ENCODE measurements at places on chromosomes 1 and 21.

GRCh38 chr1:184078564-184079249 is 27.2 kb downstream of the TSEN15 start:
- DNase-seq: no peak

DNA sequence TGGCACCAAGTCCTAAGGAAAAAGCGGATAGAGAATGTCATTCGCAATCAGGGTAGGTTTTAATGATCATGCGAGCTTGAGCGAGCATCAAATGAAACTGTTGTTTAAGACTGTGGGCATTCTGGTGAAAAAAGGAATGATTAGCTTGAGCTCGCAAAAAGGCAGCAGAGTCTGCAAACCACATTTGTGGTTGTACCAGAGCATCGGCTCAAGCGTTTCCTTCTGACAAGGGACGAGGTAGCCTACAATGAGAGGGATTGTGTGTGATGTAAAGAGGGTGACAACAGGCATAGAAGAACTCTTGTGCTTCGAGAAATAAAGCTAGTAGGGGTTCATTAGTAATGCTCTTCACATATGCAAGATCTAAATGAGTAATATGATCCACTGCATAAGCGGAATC is 11.1 kb upstream of the CD48 start:
- DNase-seq: no peak

DNA sequence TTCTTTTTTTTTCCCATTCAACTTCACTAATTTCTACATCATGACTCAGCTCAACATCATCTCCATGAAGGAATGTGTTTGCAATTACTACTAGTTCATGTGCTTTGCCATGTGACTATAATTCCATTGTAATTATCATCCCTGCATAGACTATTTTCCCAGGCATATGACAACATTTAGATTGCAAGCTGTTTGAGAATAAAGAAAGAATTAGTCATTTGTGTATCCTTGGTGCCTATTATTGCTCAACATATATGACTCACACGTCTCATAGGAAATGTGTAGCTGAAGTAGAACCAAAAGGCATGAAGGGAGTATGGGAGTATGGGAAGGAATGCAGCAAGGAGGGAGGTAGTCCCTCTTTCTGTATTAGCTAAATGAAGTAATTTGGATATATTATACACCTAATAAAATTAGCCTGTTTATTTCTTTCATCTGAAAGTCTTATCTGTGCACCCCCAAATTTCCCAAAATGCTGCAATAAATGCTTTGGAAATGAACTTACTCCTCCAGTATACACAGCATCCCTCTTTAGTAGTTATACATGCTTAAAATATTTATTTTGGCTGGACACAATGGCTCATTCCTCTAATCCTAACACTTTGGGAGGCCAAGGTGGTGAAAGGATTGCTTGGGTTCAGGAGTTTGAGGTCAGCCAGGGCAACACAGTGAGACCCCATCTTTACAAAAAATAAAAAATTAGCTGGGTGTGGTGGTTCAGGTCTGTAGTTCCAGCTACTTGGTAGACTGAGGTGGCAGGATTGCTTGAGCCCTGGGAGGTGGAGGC is 316.9 kb upstream of the ADGRL4 start:
- DNase-seq: no peak

DNA sequence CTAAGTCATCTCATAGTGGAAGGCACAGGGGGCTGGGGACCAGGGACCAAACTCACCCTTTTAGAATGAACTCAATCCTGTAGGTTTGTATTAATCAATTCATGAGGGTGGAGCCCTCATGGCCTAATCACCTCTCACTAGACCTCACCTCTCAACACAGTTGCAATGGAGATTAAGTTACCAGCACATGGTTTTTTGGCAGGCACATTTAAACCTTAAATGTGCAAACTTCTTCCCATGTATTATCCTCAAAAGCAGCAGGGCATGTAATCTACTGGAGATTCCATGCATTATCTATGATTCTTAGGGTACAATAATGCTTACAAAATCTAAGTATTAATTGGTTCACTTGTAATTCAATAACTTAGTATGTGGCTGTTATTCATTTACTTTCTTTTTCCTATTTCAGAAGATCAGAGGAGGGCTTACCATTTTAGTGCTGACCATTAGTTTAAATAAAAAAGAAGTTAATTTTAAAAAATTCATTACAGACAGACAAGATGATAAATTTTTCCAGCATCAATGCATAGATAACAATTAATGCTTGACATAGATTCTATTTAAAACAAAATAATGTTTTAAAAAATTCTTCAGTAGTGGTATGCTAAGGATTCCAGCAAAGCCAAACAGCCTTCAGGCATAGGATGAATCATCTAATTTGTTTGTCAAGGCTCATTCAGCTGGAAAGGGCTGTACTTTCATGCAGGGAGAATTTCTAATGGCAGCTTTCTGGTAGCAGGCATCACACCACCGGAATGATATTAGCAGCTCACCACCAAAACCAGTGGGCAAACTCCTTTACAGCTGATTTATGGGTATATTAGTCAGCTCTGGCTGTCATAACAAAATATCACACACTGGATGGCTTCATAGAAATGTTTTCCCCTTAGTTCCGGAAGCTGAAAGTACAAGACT is 124.6 kb upstream of the ZNF648 start:
- DNase-seq: no peak

GRCh38 chr1:211287218-211287617 is 28.1 kb downstream of the RCOR3 start:
- DNase-seq: no peak

DNA sequence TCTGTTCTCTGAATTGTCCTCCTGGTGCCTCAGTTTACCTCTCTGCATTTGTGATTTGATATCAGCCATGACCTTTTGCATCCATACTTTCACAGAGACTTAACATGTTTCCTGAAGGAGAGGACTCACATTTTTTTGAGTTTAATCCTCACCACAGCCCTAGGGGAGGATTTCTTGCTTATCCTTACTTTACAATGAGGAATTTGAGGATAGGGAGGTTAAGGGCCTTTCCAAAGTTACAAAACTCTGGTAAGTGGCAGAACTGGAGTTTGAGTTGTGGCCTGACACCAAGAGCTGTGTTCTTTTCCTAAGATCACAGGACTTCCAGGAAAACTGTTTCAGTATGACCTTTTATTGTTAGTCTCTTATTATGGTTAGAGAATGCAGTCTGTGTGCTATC is 34.2 kb downstream of the TNFRSF8 start:
- DNase-seq: no peak

- no peak for DNase-seq
Measured at GRCh38 chr1:38941527-38942019, at the start of gene RHBDL2. Gene RHBDL2 (minus strand): TSS chr1:38941830. CDS start chr1:38919212, 22,618 bp downstream.

DNA sequence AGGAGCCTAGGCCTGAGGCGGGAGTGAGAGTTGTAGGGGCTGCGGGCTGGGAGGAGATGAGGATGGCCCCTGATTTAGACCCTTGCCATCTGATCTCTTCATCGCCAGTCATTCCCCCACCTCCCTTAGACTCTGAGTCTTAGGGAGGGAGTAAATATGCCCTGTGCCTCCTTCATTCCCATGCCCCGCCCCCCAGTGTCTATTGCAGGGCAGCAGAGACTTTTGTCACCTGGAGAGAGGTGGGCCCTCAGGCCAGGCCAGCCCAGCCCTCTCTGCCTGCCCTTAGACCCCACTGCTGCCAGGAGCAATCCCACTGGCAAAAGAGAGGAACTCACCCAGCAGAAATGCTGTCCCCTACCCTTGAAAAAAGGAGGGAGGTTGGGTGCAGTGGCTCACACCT is 3.2 kb upstream of the MFAP2 start:
- no peak for DNase-seq

DNA sequence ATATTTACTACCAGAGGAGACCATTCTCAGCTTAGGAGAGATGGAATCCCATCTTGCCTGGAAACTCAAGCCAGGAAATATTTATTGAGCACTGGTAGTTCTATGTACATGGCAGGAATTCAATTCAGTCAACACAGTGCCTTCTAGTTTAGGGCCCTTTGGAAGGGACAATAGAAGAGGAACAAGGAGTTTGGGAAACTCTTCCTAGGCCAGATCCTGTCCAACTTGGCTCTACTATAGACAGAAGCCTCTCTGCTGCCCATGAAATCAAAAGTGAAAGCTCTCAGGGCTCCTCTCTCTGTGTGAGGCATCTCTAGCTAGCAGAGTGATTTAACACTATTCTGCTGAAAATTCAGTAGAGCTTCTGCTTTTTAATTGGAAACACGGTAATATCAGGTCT is 244.6 kb upstream of the MAP1LC3C start:
- DNase-seq: no peak

- no peak for DNase-seq
Measured at GRCh38 chr1:19009882-19010321, 53.4 kb upstream of the IFFO2 start.

DNA sequence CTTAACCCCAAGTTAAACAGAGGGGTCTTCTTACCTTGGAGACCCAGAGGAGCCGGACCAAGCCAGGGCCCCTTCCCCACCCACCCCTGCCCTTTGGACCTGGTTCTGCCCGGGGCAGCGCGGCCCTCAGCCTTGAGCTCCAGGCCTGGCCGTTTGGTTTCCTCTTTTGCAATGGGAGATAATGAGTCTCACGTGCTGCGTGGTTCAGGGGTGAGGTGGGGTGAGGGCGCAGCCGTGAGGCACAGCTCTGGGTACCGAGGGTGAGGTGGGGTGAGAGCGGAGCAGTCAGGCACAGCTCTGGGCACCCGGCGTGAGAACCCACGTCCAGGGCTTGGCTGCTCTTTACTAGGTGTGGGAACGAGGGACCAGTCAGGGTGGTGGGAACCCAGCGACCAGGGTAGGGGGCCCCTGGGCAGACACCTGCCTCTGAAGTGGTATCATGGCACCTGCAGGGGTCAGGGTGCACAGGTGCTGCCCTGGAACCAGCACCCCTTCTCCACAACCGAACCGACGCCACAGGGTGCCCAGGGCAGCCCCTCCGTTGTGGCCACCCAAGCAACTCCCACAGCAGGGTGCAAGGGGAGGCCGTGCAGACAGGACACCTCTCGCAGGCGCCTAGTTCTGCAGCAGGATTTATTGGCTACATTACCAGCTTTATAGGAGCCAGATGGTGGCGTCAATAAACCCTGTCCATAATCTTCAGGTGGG is 182.2 kb downstream of the PRDM16 start:
- DNase-seq: no peak

DNA sequence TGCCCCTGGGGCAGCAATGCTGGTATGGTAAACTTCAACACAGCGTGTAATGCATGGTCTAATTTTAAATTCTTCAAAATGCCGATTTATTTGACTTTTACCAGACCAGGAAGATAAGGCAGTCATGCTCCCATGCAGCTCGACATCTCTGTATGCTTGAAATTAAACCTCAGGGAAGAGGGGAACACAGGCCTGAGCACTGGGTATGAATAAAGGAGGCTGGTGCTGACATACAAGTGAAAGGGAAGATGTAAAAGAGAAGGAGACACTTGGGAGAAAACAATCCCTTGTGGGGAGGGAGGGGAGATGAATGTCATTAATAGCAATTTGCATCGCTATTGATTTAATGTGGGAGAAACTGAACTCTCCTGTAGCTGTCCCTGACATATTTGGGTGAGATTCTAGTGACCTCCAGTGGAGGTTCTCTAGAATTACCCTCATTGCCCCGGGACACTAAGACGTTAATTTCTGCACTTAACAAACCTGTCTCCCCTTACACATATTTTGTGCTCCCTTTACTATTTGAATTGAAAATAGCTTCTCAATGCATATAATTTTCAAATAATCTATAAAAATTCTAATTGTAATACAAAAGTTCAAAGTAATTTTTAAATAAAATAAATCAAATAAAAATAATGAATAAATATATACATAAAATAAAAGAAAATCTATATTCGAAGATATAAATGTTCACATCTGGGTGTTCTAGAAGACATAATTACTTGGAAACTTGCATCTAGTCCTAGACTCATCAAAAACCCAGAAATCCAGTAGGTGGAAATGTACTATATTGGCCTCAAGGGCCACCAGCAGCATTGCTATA is 283.1 kb downstream of the LMX1A start:
- no peak for DNase-seq

- peak; percentile 6 for DNase-seq
Measured at GRCh38 chr1:239386453-239387303, at the start of gene CHRM3. Gene CHRM3 (plus strand): TSS chr1:239386568. CDS start chr1:239907452, 520,884 bp downstream.

DNA sequence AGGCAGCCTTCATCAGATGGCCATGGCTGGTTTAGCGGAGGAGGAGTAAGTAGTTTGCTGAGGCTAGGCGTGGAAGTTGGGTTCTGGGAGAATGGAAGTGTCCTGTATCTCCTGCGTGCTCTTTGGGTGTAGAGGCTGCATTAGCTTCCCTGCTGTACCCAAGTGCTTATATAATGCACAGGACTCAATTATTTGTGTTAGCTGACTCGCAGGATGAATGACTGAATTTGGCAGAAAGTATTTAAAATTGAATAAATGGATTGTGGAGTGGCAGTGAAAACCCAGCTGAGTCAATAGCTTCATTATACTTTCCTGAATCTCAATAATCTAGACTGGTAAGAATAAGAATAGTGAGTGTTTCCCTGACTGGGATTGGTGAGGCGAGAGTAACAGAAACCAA is 13.8 kb downstream of the DNTTIP2 start:
- DNase-seq: no peak

DNA sequence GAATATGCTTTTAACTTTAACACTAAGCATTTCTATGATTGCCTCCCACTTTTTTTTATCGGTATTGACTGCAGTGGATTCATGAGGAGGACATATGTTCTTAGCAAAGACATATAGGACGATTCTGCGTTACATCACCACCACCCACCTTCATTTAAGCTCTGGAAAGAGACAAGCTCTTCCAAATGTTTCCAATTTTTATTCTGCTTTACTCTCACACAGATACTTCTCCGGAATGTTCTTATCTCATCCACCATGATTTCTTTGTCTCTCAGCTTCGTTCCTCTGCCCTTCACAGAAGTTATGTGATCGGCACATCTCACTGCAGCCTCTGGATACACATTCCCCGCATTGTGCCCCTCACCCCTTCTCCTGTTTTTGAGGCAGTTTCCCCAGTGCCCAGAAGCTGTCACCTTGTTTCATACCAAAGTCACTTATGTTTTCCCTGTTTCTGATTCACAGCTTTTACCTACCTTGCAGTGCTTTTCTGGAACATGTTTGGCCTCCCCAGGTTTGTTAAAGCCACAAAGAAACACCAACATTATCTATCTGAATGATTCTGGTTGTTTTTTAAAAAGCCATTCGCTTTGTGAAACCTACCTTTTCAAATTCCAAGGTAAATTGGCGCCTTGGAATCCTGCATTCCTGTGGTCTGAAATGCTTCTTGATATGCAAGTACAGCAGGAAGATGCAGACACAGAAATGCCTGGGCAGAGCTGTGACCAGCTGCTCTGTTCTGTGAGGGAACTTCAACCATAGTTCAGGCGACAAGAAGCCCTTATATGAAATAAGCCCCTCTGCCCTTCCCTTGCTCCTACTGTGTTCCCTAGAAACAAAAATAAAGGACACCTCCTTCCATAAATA is 1020.2 kb downstream of the TTLL7 start:
- no peak for DNase-seq

DNA sequence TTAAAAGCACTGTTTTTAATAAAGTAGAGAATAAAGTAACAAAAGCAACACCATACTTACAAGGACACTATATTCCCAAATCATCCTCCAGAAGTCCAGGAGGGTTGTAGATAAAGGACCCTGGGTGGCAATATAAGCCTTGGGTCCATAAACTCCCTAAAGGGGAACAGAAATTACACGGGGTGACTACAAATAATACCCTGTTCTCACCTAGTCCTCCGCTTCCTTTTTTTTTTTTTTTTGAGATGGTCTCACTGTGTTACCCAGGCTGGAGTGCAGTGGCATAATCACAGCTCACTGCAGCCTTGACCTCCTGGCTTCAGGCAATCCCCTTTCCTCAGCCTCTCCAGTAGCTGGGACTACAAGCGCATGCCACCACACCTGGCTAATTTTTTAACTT is 13.1 kb downstream of the PTPN22 start:
- no peak for DNase-seq

GRCh38 chr21:46152927-46153246 is 2.5 kb downstream of the FTCD start:
- DNase-seq: no peak

All from CD14-positive monocyte (primary cell).